Activated naive CD4-positive, alpha-beta T cell treated with anti-CD3 and anti-CD28 coated beads, Interleukin-2, amount 50 U/mL, for 72 hours (primary cell): ENCODE measurements at places on chromosomes 6 and 20.
A peak's percentile ranks its signal among the peaks of the same experiment; 100 is the strongest.

DNA sequence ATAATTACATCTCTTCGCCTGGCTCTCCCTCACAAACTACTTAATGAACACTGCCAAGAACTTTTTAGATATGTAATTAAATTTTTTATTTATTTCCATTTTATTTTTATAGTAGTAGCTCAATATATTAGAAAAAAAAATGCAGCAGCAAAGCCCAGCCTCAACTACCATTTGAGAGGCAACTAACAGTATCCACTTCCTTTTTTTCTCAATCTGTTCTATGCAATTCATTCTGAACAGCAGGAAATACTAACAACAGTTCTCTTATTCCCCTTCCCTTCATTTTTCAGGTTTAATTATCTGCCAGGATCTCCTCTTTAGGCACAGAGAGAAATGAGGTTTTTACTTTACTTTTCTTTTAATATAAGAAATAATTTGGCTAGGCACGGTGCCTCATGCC is 112.7 kb downstream of the ZNF217 start:
- no peak for DNase-seq

GRCh38 chr6:121522265-121522664 is 86.8 kb downstream of the GJA1 start:
- no peak for DNase-seq

DNA sequence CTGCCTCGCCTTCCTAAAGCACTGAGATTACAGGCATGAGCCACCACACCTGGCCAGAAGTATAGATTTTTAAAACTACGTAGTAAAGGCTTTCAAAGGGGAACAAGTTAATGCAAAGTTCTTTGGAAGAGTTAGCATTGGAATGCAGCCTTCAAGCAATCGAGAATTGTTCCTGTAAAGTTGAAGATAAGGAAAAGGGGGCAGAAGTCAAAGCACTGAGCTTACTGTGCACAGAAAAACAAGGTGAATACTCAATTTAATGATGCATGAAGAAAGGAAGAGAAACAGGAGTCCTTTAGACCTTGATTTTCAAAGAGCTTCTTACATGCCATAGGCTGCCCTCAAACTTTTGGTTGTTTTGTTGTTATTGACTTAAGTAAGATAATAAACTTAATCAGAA is 29.1 kb upstream of the LGSN start:
- DNase-seq = no peak

- DNase-seq = no peak
Measured at GRCh38 chr6:164195278-164195941, 780.9 kb downstream of the QKI start.

- no peak for DNase-seq
Measured at GRCh38 chr6:118667988-118668387, 16.6 kb upstream of the CEP85L start.

DNA sequence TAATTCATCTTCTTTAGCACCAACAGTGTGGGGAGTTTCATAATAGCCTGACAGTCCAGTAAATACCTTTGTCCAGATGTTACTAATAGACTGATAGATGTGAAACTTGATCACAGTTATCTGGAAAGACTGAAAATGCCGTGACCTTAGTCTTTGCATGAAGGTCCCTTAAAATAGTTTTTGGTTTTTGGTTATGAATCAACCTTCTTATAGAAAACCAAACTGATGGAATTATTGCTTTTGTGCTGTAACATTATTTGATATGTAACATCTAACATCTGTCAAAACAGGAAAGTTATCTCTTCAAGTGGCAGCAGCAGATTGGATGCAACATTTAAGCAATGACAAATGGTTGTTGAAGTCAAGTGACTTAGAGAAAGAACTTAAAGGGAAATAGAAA is 190.4 kb downstream of the DOK5 start:
- DNase-seq = no peak

- no peak for DNase-seq
Measured at GRCh38 chr6:43847741-43848630, 78.0 kb downstream of the VEGFA start.

DNA sequence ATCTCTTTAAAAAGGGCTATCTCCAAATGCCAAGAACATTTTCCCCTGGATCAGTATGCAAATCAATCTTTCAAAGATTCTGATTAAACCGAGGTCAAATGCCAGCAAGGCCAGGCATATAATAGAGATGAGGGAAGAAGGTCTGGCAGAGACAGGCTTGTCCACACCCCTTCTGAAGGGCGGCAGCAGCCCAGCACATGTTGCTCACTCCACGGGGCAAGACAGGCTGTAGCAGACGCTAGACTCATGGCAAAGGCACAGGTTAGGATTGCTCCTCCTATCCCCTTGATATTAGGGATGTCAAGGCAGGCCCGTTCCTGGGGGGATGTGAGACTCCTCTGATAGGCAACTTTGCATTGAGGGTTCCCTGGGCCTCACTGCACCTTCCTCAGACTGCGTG is 104.7 kb upstream of the RIN2 start:
- DNase-seq = no peak

- DNase-seq = no peak
Measured at GRCh38 chr6:117359581-117359980, 66.2 kb downstream of the ROS1 start.

DNA sequence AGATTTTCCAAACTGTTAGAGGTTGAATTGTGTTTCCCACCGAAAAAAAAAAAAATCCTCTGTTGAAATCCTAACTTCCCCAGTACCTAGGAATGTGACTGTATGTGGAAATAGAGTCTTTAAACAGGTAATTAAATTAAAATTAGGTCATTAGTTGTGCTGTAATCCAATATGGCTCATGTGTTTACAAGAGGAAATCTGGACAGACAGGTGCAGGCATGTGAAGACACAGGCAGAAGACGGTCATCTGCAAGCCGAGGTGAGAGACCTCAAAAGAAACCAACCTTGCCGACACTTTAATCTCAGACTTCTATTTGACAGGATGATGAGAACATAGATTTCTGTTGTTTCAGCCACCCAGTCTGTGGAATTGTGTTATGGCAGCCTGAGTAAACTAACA is 28.6 kb upstream of the EZR start:
- DNase-seq = no peak

DNA sequence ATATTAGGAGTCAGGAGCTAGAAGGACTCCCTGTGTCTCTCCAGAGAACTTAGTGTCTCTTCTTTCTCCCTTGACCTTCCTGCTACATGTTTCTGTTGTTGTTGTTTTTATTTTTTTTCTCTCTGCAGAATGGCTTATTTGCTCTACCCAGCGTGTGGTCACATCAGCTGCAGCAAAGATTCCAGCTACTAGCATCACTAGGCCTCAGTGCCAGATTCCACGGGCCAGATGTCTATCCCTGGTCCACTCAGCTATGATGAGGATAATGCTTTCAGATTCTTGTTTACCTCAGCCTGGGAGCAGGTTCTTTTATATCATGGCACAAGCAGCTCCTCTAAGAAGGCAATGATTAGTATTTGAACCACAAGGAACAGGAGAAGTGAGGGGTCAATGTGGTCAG is 110.0 kb downstream of the PLCB1 start:
- DNase-seq = no peak

DNA sequence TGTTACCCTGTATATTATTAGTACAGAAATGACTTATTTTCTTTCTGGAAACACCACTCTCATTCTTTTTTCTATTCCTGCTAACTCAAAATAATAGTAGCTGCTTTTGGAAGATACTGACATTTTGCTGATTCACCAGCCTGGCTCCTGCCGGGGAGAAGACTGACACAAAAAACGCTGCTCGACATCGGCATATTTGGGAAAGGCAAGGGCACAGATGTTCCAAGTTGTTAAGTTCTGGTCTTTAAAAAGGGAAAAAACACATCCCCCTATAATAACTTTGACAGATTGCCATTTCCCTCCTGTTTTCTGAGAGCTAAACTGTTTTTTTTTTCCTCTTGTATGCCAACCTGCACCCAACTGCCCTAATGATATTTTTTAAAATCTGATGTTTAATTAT is 55.4 kb downstream of the CTNNBL1 start:
- no peak for DNase-seq

GRCh38 chr20:19419396-19419795 is 207.0 kb downstream of the SLC24A3 start:
- DNase-seq = no peak

DNA sequence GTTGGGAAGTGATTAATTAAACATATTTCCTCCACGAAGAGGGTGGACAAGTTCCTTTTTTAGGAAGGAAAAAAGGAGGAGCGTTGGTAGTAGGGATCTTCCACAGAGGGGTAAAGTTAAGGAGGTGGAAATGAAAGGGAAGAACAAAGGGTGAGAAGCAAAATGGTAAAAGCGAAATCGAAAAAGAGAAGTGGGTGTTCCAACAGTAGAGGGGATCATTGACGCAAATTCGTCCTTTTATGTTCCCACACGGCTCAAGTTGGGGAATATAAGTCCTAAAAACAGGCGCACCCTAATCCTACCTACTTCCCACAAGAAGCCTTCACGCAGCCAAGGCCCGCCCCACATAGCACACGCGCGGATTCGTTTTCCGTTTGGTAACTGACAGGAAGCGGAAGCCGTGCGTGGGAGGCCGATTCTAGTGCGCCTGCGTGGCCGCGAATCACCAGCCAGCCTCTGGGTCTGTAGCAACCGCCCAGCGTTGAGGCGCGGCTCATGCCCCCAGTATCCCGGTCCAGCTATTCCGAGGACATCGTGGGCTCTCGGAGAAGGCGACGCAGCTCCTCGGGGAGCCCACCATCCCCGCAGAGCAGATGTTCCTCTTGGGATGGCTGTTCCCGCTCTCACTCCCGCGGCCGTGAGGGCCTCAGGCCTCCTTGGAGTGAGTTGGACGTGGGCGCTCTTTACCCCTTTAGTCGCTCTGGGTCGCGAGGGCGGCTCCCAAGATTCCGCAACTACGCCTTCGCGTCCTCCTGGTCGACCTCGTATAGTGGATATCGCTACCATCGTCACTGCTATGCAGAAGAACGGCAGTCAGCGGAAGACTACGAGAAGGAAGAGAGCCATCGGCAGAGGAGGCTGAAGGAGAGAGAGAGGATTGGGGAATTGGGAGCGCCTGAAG is at the start of gene NKAPL:
Gene NKAPL, plus strand, starts transcription at position 421 of the 901 bp plus-strand sequence. Its CDS starts 75 bp downstream, at position 496.
- peak; percentile 61 for DNase-seq

DNA sequence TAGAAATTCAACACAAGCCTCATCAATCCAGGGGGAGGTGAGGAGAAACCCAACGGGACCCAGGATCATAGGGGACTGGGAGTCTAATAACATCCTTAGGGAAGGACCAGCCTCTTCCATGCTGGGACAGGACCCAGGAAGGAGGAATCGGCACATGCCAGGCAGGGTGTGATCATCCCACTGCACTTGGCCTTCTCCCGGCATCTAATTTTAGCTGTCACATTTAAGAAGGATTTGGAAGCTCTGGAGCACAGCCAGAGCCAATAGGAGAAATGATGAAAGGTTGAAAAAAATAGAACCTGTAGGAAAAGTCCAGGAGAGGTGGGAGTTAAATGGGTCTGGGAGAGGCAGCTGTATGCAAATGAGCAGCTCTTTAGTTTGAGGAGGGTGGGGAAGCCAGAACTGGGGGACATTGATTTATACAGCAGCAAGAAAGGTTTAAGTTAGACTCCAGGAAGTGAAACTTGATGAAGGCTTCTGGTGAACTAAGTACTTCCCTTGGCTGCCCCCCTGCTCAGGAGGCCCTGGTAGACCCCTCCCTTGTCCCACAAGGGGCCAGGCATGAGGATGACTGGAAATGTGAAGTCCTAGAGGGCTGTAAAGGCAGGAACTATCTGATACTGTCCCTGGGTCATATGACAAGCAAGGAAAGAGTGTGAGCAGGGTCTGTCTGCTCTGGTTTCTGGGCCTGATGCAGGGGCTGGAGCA is 260.3 kb downstream of the LRFN2 start:
- DNase-seq = no peak

- DNase-seq = no peak
Measured at GRCh38 chr6:15242937-15243614, 2.8 kb upstream of the JARID2 start.

- no peak for DNase-seq
Measured at GRCh38 chr6:103783329-103783728, 1076.4 kb downstream of the HACE1 start.

GRCh38 chr20:48761023-48761785 is 66.6 kb downstream of the PREX1 start:
- DNase-seq = no peak

GRCh38 chr6:111874025-111874415 is 768 bp upstream of the FYN start:
- DNase-seq = no peak

DNA sequence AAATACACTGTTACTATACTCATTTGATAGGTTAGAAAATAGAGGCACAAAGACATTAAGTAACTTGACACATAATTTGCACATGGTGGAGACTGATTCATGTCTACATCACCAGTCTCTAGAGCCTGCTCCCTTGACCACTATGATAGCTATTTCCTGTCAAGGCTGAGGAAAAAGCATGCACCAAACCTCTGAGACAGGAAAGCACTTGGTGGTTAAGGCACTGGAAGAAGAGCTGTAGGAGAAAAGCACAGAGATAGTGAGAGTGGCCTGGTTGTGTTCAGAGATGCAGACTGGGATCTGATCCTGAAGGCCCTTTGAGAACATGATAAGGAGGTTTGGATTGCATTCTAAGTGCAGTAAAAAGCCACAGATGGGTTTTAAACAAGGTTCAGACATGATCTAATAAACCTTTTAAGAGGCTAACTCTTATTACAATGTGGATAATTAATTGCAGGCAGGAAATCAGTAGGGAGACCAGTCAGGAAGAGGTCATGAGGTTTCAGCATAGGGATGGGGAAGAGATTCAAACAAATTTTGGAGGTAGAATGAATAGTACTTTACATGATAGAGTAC is 168.9 kb downstream of the PHF3 start:
- DNase-seq = no peak

GRCh38 chr6:132253906-132254305 is 147.4 kb downstream of the MOXD1 start:
- no peak for DNase-seq
